ENCODE measurements at places on chromosomes 5 and 9. TPM values are rescaled to one million over a fixed set of nuclear protein-coding genes. Genes with fewer than 3 reads are reported as not detected.

SH3RF2 gene
- 1.5 TPM for total RNA-seq

ANXA1 gene
- 367 TPM for total RNA-seq

SLC34A1 gene
- total RNA-seq = not detected

GRXCR2 gene
- total RNA-seq = not detected

ADCY2 gene
- total RNA-seq = 0.65 TPM

PCSK5 gene
- 10.2 TPM for total RNA-seq

OSMR gene
- 103 TPM for total RNA-seq

IL13 gene
- total RNA-seq = 0.24 TPM

CCDC192 gene
- not detected for total RNA-seq

CD72 gene
- total RNA-seq = 0.73 TPM

PTAR1 gene
- total RNA-seq = 84.5 TPM

GOLGA2 gene
- total RNA-seq = 159 TPM

RGS7BP gene
- total RNA-seq = not detected

SNCB gene
- not detected for total RNA-seq

KIF12 gene
- total RNA-seq = under 0.01 TPM

CCDC152 gene
- total RNA-seq = 2.8 TPM

DRD1 gene
- total RNA-seq = 0.36 TPM

STK32A gene
- total RNA-seq = 6.3 TPM

ENC1 gene
- total RNA-seq = 119 TPM

ZNF618 gene
- total RNA-seq = 17.1 TPM

WDR38 gene
- total RNA-seq = not detected

CYSRT1 gene
- total RNA-seq = 0.32 TPM

PDLIM4 gene
- total RNA-seq = 78.2 TPM

GABRG2 gene
- not detected for total RNA-seq

SLC6A19 gene
- not detected for total RNA-seq

GFI1B gene
- total RNA-seq = not detected

PROB1 gene
- total RNA-seq = 2.4 TPM

FBP2 gene
- not detected for total RNA-seq

PJA2 gene
- 93.5 TPM for total RNA-seq

DOLK gene
- total RNA-seq = 31.8 TPM

ZNF483 gene
- 4.4 TPM for total RNA-seq

CDK5RAP2 gene
- total RNA-seq = 22.0 TPM

SMAD5 gene
- total RNA-seq = 69.0 TPM

CCNG1 gene
- total RNA-seq = 324 TPM

PCYOX1L gene
- 4.2 TPM for total RNA-seq

MGAT4B gene
- 88.6 TPM for total RNA-seq

CMYA5 gene
- total RNA-seq = 2.4 TPM

DMRTA1 gene
- total RNA-seq = 0.49 TPM

ANXA2R gene
- 3.6 TPM for total RNA-seq

FUBP3 gene
- total RNA-seq = 40.9 TPM

BTNL8 gene
- not detected for total RNA-seq

TICAM2 gene
- 11.5 TPM for total RNA-seq

PRUNE2 gene
- 56.6 TPM for total RNA-seq

CCDC107 gene
- total RNA-seq = 15.8 TPM

Measured in hair follicle dermal papilla cell (primary cell).